ENCODE measurements at places on chromosomes 2 and 18.

GRCh38 chr2:98444436-98445176 lies at the start of gene INPP4A:
INPP4A (plus strand) TSS chr2:98444858; CDS start chr2:98520049, 75,191 bp downstream.
- peak; percentile 67 for DNase-seq

DNA sequence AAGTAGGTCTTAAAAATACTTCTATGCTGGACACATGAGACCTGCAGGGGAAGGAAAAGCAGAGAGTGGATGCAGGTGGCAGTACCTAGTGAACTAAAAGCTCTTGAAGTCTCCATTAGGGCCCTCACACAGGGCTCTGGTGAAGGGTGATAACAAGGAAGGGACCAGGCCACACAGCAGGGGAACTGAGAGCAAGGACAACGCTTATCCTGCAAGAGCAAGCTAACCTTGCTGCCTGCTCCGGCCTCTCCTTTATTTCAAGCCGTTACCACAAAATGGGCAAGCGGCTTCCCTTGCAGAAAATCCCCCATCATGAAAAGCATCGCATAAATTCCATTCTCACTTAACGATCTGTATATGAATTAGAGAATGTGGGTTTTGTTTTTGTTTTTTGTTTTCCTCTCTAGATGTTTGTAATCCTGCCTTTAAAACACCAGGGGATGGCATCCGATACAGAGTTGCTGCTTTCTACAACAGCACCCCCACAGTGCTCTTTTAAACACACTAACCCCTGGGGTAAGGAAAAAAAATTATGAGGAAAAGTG lies 64.5 kb downstream of the CACNB4 start:
- DNase-seq, result no peak

DNA sequence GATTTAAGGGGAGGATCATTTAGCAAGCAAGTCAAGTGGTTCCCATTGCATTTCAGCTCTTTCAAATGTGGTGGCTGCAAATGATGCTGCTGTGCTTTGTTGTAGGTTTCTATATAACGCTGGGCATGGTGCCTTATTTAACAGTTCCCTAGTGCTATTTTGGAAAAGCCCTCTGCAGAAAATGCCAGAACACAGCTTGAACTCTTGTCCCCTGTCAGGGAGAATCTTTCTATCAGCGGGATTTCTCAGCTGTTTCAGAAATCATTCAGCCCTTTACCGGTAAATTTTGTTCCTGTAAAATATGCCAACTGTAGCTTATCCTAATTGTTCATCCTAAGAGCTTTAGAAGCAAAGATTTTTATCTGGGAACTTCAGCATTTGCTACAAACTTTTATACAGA lies 77.8 kb upstream of the DTNA start:
- DNase-seq, result no peak

- DNase-seq, result peak; percentile 82
Measured at GRCh38 chr2:165678882-165679281, 115.2 kb downstream of the GALNT3 start.

DNA sequence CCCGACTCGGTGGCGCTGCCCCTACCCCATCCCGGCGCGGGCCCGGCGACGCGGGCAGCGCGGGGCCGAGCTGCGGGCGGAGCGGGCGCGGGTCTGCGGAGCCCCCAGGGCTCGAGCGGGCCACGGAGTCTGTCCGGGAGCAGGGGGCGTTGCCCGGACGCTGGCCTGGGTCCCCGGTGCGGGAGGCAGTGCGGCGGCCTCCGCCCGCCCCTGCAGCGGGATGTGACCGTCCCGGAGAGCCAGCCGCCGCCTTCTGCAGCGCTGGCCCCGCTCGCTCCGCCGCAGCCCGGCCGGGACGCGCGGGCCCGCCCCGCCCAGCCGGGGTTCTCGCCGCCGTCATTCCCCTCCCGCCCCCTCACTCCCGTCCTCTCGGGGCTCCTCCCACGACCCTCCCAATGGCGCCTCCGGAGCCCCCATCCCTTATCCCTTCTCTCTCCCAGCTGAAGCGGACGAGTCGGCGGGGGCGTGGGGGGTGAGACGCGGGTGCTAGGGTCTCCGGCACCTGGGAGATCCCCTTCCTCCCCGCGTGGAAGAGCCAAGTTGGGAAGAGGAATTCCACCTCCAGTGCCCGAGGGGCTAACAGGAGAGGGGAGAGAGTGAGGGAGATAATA lies at the start of gene FNDC4:
TSS of gene FNDC4 (minus strand) at position 257 of the 611 bp plus-strand sequence. CDS start 521 bp downstream, outside the sequence.
- DNase-seq, result no peak

GRCh38 chr18:49460976-49461601 lies 644 bp upstream of the DYM start:
- peak; percentile 24 for DNase-seq

Measured in putamen (tissue), 1 donor.